Tibial artery (tissue), 4 donors: ENCODE measurements at places on chromosomes 4 and X.

DNA sequence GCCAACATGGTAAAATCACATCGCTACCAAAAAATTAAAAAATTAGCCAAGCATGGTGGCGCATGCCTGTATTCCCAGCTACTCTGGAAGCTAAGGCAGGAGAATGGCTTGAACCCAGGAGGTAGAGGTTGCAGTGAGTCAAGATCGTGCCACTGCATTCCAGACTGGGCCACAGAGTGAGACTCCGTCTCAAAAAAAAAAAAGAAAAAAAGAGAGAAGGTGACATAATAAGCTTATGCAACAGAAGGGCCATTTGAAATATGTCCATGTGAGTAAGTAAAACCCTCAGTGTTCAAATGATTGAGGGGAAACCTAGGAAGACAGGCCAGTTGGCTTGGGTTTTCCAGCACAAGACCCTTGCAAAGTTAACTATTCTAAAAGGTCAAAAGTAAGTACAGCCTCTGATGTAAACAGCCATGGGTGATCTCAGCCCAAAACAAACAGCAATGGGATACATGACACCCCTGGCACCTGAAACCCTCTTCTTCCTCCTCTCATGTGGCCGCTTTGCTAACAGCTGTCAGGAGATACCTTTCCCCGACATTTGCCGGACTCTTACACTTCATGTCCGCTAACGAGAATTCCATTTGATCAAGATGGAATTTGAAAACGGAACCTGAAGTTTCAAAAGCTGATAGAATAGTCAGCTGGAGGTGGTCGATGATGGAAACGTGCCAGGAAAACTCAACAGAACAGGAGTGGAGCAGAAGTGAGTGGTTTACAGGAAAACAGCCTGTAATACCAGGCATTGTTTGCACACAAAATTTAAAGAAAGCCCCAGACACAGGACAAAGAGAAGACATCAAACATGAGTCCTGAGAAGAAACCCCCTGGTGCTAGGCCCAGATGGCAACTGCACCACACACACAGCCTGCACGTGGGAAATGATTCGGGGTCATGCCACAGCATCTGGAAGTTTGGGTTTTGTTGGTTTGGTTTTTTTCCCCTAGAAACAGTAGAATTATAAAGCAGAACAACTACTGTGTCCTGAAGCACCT lies 93.0 kb upstream of the STS start:
- DNase-seq, result no peak

GRCh38 chr4:7596918-7597606 lies 162.3 kb upstream of the PSAPL1 start:
- DNase-seq, result no peak

DNA sequence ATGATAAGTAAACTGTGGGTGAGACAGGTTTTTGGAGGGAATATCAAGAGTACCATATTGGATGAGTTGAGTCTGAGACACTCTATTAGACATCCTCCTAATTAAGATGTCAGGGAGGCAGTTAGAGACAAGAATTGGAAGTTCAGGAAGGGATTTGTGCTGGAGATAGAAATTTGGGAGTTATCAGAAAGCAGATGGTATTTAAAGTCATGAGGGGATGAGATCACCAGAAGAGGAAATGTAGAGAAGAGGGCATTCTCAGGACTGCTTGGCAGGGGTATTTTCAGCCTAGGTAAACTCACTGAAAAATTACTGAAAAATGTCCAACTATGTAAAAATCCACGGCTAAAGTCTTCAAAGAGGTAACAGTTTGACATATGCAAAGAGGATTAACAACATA lies 161.6 kb upstream of the PGRMC2 start:
- DNase-seq, result no peak

- DNase-seq, result no peak
Measured at GRCh38 chr4:107721436-107722100, 1.5 kb upstream of the PAPSS1 start.

GRCh38 chrX:143121477-143121876 lies 95.7 kb downstream of the SPANXN4 start:
- no peak for DNase-seq
